CD14-positive monocyte (primary cell): ENCODE measurements at places on chromosomes 5 and 9. TPM values are rescaled to one million over a fixed set of nuclear protein-coding genes. Genes with fewer than 3 reads are reported as not detected.

NMUR2 gene
- not detected in 2 replicates for polyA plus RNA-seq

SMIM27 gene
- polyA plus RNA-seq = 29.5 TPM

TGFBR1 gene
- polyA plus RNA-seq = 25.0 TPM

ARL14EPL gene
- polyA plus RNA-seq = not detected

CARTPT gene
- polyA plus RNA-seq = not detected

UCK1 gene
- polyA plus RNA-seq = 19.9 and 21.8 TPM in 2 replicates

PGM5 gene
- polyA plus RNA-seq = 0.31 and 0.35 TPM in 2 replicates

ACSL6 gene
- 0.45 TPM for polyA plus RNA-seq

PCA3 gene
- polyA plus RNA-seq = 0.04 TPM in 1 of 2 replicates, not detected in the other

PROB1 gene
- polyA plus RNA-seq = 0.05 and 0.10 TPM in 2 replicates

NDOR1 gene
- polyA plus RNA-seq = 5.2 TPM

DNLZ gene
- polyA plus RNA-seq = 20.5 TPM

ERAP2 gene
- 3.4 TPM for polyA plus RNA-seq

ZFR gene
- 81.8 TPM for polyA plus RNA-seq

PLPPR1 gene
- not detected in 2 replicates for polyA plus RNA-seq

KLF9 gene
- polyA plus RNA-seq = 15.8 and 26.1 TPM in 2 replicates

FCN1 gene
- 7,680 TPM for polyA plus RNA-seq

MYORG gene
- polyA plus RNA-seq = 0.05 TPM

MRNIP gene
- polyA plus RNA-seq = 9.6 and 23.0 TPM in 2 replicates
